ENCODE measurements at places on chromosomes 7 and 10.

DNA sequence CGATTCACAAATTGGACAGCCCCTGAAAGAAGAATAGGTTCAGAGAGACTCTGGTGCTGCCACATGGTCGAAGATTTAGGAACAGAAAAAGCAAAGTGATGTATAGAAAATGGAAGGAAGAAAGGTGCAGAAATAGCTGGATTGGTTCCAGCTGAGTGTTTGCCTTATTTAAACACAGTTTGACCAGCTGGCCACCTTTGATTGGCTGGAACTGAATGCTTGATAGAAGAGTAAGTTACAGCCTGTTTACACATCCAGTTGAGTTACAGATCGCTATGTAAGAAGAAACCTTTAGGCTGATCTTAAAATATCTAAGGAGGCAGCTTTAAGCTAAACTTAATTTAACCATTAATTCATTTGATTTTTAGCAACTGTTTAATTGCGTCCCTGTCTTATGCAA is 40.3 kb upstream of the KAT6B start:
- no peak for DNase-seq

DNA sequence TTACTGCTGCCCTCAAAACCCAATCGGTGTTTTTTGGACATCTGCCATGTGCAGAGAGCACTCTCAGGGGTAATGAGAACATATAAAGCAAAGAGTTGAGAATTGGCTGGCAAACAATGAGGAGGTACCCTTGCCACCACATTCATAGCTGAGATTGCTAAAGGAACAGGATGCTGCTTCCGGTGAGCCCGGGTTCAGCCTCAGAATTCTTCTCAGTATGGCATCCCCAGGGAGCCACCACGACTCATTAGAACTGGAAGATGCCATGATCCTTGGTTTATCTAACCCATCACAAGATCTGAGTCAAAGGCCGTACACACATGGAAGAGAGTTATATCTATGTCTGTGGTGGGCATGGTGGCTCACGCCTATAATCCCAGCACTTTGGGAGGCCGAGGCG is 174.4 kb downstream of the ARID5B start:
- DNase-seq = no peak

DNA sequence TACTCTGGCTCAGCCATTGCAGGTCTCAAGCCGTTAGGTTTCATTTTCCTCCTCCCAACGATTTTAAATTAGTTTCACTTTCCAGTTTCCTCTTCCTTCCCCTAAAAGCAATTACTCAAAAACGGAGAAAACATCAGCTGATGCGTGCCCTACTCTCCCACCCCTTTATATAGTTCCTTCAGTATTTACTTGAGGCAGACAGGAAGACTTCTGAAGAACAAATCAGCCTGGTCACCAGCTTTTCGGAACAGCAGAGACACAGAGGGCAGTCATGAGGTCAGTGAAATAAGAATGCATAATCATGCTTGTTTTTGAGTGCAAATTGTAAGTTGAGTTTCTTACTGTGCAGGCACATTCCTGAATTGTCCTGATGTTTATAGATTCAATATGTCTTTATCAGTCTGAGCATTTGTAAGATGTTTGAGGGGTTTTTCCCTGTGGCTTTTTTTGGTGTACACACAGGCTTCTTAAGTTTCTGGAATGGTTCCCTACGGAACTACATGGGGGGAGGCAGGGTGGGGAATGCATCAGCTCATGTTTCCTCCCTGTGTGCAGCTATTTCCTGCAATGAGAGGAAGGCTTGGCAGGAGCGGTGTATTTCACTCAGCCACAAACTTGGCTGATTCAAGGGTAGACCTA is at the start of gene IFIT3:
TSS of gene IFIT3 (plus strand) at position 195 of the 639 bp plus-strand sequence. CDS start at position 272, 77 bp downstream.
- DNase-seq = no peak

DNA sequence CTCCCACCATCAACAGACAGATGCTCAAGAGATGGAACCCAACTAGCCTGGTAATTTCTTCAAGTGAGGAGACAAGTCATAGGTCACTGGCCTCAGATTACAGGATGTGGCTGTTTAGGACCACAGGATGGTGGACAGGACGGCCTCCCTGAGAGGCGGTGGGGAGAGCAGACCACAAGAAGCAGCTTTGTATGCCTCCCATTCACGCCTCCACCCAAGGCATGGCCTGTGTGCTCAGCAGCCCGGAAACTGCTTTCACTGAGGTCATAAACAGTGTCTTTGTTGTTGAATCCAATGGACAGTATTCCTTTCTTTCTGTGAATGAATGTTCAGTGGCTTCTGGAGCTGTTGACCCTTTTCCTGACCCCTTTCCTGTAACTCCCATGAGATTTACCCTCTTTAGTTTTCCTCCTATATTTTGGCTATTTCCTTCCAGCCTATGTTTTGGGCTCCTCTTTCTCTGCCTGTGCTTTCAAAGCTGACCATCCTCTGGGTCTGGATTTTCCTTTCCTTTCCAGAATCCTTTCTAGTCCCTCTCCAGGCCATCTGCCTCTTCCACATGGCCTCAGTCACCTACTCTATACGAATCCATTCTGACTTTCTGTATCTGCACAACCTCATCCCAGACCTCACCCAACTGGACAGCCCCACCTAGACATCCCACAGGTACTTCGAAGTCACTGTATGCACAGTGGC is 32.4 kb upstream of the INPP5F start:
- DNase-seq = no peak

- DNase-seq = no peak
Observed at GRCh38 chr7:46654546-46655443, 733.7 kb upstream of the IGFBP3 start.

DNA sequence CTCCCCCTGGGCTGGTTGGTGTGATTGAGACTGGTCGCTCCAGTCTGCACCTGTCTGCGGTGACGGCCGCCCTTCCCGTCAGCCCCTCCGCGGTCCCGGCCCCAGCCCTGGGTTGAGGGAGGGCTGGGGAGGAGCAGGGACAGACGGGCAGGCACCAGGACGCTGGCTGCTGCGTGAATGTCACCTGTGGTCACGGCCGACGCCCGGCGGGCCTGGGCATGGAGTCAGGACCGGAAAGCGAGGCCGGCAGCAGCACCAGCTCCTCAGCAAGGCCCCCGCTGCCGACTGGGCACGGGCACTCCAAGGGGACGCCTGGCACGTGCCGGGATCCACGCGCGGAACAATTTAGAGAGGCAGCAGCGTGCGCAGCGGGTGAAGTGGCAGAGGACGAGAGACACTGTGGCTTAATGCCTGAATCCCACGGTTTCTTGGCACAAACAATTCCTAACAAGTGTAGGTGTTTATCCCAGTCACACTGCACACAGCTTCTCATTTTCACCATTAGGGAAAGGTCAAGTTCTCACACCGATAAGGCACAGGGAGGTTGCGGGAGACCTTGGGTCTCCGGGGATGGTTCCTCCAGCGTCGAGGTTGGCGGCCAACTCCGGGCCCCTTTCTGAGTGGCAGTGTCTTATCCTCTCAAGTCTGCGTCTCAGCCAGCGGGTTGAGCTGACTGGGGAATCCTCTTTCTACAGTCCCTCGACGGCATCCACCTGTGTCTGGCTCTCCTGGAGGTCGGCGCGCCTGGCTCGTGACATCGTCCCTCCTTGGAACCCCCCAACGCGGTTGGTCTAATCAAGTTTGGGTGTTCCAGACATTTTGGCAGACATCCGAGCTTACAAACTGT is 66.4 kb upstream of the ADGRA1 start:
- DNase-seq = no peak

DNA sequence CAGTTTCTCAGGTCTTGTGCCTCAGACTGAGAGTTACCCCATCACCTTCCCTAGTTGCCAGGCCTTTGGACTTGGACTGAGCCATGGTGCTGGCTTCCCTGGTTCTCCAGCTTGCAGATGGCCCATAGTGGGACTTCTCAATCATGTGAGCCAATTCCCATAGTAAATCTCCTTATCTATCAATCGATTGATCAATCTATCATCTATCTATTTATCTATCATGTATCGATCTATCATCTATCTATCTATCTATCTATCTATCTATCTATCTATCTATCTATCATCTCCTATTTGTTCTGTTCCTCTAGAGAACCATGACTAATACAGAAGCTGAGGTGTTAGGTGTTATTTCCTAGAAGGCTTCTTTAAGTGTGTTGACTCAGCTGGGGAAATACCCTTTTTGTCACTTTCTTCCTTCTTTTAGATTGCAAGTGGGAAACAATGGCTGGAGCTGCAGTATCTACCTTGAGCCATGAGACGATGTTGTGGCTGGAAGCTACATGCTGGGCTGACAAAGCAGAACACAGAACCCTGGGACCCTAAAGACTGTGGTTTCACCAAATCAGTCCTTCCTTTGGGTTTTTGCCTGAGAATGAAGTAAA is 234.7 kb upstream of the GLI3 start:
- no peak for DNase-seq

DNA sequence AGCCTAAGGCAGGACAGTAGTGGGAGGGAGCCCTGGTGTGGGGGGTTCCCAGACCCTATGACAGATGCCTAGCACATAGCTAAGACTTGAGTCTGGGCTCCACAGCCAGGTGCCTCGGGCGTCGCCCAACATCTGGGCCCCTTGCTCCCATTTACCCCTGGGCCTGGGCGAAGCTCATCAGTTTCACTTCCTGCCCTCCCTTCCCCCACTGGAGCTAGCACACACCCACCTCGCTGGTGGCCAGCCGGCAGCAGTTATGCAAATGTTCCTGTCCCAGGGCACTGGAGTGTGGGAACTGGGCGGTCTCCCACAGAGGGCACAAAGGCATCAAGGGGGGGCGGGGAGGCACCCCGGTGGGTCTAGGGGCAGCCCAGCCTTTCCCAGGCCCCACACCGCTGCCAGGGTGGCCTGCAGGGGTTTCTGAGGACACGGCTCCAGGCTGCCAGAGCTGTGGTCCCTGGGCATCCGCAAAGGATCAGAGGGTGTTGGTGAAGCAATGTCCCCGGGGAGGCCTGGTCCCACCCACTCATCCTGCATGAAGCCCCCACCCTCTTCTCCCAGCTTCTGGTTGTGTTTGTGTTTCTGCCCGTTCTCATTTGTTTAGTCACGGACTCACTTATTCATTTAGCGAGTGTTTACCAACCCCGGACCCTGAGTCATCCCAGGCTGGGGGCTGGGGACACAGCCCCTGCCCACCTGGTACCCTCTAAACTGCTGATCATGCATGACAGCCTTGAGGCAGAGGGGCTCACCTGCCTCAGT is 20.4 kb downstream of the SH2B2 start:
- peak; percentile 81 for DNase-seq

GRCh38 chr10:133187906-133188681 is 28.1 kb downstream of the KNDC1 start:
- DNase-seq = no peak

- peak; percentile 52 for DNase-seq
Observed at GRCh38 chr7:120273476-120273975, 551 bp downstream of the KCND2 start.
